GM23248 (cell line): ENCODE measurements at places on chromosomes 16 and 17.

- DNase-seq: peak; percentile 70
Measured at GRCh38 chr17:6936370-6937028, 59.4 kb upstream of the ALOX12 start.

DNA sequence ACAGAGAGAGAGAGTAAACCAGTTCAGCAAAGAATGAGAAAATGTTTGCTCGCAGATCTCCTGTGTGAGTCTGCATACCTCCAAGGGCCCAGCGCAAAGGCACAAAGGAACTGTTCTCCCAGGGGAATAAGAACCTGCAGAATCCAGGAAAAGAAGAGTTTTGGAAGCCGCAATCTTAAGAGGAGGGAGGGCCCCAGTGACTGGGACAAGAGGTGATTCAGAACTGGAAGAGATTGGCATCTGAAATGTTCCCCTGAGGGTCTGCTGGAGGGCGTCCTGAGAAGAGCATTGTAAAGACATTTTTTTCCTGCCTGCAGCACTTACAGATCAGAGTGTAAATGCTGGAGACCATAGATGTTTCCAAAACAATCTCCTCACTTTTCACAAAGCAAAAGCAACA is 6.1 kb downstream of the ATMIN start:
- DNase-seq: no peak

- peak; percentile 81 for DNase-seq
Measured at GRCh38 chr16:86517652-86518258, 7.4 kb downstream of the FOXF1 start.

GRCh38 chr16:10791048-10791447 is 27.5 kb downstream of the TVP23A start:
- no peak for DNase-seq

GRCh38 chr17:47208744-47209488 is at the start of gene MYL4:
Gene MYL4 (plus strand): TSS chr17:47209348. CDS start chr17:47209423, 75 bp downstream.
- no peak for DNase-seq
